ENCODE measurements at places on chromosomes 3 and 15.

DNA sequence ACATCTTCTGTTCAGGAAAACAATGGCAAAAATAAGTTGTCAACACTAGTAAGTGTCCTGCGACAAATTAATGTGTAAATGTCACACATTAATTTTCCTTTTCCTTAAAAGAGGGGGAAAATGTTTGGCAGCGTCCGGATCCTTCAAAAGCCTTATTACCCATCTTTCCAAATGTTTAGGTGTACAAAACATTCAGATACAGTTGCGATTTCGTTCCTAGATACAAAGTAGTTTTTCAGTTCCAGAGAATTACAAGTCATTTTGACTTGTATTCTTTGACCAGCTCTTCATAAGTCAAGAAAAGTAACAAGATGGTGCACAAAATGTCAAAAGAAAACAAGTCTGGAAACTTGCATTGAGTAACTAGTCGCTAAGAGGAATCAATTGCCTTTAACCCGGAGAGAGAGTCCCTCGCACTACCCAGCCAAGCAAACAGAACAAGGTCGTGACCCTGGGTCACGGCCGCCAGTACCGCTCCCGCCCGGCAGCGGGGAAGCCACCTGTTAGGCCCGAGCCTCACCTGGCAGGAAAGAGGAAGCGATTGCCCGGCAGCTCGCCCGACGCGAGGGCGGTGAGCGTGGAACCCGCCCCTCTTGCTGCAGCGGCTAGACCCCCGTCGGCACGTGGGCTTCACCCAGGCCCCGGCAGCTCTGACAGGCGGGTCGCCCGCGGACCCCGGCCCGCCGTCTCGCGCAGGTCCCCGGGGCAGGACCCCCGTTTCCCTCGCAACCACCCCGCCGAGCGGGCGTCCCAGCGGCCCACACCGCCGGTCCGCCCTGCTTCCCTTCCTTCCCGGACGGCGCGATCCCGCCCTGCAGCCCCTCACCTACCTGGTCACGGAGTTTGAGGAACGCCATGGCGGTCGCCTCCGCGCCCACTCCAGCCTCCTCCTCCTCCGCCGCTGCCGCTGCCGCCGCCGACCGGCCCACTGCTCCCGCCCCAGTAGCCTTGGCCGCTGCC, 61.0 kb upstream of the ANKRD28 start:
- H3K4me1 ChIP-seq, result peaks cover 13% of the 10 kb centered on the region
- peak overlapping the region; percentile 80 for H3K4me3 ChIP-seq
- no peaks in the 10 kb centered on the region for H3K36me3 ChIP-seq
- H3K27me3 ChIP-seq, result peaks cover 10% of the 10 kb centered on the region
- peak; percentile 2 for DNase-seq

GRCh38 chr3:72127224-72127612, 342.3 kb upstream of the PROK2 start:
- peaks cover 27% of the 10 kb centered on the region for H3K4me1 ChIP-seq
- DNase-seq, result no peak
- no peaks in the 10 kb centered on the region for H3K36me3 ChIP-seq
- no peak overlapping the region for H3K27ac ChIP-seq

DNA sequence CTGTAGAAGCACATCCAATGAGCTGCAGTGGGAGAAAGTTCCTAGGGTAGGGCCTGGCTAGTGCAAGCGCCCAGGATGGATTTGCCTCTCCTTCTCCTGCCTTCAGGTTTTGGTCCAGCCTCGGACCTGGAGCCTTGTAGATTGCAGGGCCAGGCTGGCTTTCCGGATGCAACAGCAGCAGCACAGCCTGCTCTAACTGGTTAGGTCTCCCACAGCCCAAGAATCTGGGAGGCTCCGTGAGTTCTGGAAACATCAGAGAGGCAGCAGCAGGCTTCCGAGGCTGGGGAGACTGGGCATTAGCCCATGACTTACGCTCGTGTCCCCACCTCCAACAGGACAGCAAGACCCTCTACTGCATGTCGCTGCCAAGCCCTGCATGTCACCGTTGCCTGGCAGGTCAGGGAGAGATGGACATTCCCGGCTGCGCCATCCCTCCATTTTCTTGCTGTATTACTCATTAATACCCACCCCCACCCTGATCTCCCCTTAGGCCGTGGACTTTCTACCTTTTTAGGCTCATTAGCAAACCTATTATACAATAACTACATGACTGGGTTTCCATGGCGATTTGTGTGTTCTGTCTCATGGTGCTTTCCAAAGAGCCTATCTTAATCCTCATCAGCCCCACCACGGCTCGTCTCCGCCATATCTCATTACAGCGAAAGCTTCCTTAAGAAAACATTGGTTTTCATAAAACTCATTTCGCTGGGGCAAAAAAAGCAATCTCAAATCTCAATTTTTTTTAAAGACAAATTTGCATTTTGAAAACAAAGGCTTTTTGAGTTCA, 40.9 kb upstream of the RGMA start:
- no peaks in the 10 kb centered on the region for H3K4me1 ChIP-seq
- no peaks in the 10 kb centered on the region for H3K36me3 ChIP-seq
- no peak overlapping the region for H3K4me3 ChIP-seq
- no peak overlapping the region for H3K27ac ChIP-seq

GRCh38 chr3:27927882-27928281, 205.8 kb upstream of the EOMES start:
- no peak for DNase-seq
- H3K27ac ChIP-seq, result no peak overlapping the region
- H3K27me3 ChIP-seq, result no peaks in the 10 kb centered on the region

DNA sequence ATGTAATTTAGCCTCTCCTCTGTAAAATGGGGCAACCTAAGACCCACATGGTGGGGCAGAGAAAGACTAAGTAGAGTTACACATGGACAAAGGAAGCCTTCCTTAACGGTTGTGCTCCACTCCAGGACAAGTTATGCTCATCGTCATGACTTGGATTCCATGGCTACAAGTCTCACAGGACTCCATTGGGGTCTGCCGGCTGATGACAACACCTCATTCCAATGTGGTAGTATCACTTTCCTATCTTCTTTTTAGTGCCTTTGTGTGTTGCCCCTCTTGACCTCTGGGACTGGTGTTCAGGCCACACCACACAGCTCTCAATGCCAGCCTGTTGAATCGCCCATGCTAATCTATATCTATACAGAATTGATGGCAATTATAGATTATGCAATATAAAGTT, 181.3 kb upstream of the WNT5A start:
- no peaks in the 10 kb centered on the region for H3K4me1 ChIP-seq
- H3K36me3 ChIP-seq, result no peaks in the 10 kb centered on the region
- no peak for DNase-seq
- no peak overlapping the region for H3K27ac ChIP-seq
- no peaks in the 10 kb centered on the region for H3K27me3 ChIP-seq
- no peak overlapping the region for H3K4me3 ChIP-seq

- no peak overlapping the region for H3K4me3 ChIP-seq
- DNase-seq, result no peak
- no peaks in the 10 kb centered on the region for H3K36me3 ChIP-seq
- H3K4me1 ChIP-seq, result peaks cover 7% of the 10 kb centered on the region
- H3K27ac ChIP-seq, result no peak overlapping the region
- no peaks in the 10 kb centered on the region for H3K27me3 ChIP-seq
These were observed 77.6 kb downstream of the DAPK2 start for GRCh38 chr15:63968700-63969099.

Measured in CD14-positive monocyte (primary cell).